ENCODE measurements at places on chromosomes 5 and 9. TPM values are rescaled to one million over a fixed set of nuclear protein-coding genes. Genes with fewer than 3 reads are reported as not detected.

GRCh38 chr9:14311956-14312685, 1.8 kb downstream of the NFIB start:
- no peak for DNase-seq

DNA sequence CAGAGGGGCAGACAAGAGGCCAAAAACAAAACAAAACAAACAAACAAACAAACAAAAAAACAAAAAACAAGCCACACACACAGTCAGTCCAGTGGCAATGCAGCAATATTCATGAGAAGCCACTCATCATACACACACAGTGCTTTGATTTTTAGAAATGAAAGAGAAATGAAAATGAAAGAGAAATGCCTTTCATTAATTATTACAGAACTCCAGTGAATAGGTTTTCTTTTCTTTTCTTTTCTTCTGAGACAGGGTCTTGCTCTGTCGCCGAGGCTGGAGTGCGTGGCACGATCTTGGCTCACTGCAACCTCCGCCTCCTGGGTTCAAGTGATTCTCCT, 36.9 kb downstream of the SPRY4 start:
- no peak for DNase-seq

DNA sequence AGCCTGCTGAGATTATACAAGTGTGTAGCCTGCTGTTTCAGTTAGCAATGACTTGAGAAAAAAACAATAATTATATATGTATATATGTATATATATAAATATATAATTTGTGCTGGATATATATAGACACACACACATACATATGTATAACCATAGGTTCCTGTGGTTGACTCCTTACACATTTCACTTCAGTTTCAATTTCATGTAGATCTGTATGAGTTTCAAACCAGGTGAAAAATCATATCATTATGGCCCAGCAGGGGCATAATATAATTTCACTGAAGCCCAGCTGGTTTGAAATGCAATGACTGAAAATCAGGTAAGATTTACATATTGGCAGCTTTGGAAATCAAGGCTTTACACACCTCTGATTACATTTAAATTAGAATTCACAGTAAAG, 690.4 kb upstream of the CDH18 start:
- DNase-seq: no peak

DNA sequence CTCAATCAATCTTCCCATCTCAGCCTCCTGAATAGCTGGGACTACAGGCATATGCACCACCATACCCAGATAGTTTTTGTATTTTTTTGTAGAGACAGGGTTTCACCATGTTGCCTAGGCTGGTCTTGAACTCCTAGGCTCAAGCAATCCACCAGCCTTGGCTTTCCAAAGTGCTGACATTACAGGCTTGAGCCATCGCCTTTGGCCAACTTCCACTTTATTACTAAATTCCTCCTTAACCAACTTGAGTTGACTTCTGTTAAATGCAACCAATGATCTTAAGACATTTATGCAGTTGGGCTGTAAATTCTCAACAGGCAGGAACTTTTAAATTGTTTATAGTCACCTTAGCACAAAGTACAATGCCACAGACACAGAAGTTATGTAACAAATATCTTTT, 2.8 kb downstream of the LARS1 start:
- DNase-seq: no peak

DNA sequence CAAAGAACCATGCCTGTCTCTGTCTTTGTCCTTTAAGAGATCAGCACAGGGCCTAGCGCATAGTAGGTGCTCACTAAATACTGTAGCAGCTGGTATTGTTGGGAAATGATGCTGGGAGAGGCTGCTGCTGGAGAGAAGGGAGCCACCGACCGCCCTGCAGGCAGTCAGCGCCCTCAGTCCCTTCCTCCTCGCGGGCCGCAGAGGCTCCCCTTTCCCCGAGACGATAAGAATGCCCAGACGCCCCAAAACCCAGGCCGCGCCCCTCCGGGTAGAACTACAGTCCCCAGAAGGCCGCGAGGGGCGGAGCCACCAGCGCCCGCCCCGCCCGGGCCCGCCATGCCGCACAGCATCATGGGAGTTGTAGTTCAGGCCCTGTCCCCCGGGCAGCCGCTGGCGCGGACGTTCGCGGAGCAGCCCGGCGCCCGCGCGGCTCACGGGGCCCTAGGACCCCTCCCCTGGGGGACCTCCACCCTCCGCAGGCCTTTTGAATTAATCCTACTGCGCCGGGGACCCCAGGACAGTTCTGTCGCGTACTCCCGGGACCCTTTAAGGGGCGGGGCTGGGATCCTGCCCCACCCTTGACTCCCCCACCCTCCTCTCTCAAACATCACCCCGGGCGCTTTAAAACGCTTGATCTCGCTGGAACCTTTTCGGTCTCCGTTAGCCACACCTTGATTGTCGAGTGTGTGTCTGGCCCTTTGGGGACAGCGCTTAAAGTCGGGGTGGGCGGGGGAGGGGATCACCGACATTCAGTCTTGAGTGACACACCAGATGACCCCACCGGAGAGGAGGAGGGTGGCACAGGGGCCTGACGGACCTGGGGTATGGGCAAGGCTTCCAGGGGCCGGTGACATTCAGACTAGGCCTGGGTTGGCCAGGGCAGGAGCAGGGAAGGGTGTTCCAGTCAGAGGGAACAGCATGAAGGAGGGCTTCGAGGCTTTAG, 24.8 kb upstream of the IER5L start:
- peak; percentile 95 for DNase-seq

DNA sequence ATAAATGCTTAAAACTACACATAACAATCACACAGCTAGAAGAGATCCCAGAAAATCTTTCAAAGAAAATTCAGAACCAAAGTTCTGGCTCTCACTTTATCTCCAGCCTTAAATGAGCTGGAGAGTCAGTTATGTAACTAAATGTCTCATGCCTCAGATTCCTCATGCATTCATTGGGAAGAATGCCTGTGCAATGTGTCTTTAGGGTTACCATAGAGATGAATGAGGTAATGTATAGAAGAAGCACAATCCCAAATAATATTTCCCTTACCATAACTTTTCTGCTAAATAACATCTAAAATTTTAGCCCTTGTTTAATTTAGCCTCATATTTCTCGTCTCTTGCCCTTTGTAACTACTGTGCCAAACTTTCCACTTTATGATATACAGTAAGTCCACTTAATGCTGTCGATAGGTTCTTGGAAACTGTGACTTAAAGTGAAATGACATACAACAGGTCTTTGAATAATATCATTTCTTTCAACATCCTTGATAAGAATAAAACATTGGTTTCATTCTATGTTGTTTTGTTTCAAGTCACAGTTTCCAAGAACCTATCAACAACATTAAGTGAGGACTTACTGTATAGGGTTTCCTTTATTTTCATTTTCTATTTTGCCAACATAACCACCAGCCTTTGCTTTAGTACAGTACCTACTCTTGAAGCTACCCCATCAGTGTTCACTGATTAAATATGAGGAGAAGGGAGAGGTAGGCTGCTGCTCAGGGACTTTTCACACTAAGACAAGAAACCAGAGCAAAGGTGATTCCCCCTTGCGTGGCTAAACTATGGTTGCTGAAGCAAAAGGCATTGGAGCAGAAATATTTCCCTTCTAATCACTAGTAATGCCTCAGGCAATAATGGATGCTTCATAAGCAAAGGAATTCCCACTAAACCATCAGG, 295.7 kb upstream of the PTGER4 start:
- no peak for DNase-seq

MYMK gene
- total RNA-seq: not detected

NMUR2 gene
- not detected for total RNA-seq

SLC6A19 gene
- total RNA-seq: 0.09 TPM

SHOC1 gene
- not detected for total RNA-seq

BHMT2 gene
- total RNA-seq: 0.82 TPM

ARHGEF37 gene
- total RNA-seq: 4.6 TPM

PCDHGA4 gene
- total RNA-seq: 17.5 TPM

NR5A1 gene
- total RNA-seq: not detected

CCL27 gene
- total RNA-seq: not detected

All from cerebellum (tissue), 4 donors.